ENCODE measurements at places on chromosomes 2 and 18.

GRCh38 chr2:172253190-172254052 lies 150.7 kb upstream of the DLX2 start:
- DNase-seq: no peak

DNA sequence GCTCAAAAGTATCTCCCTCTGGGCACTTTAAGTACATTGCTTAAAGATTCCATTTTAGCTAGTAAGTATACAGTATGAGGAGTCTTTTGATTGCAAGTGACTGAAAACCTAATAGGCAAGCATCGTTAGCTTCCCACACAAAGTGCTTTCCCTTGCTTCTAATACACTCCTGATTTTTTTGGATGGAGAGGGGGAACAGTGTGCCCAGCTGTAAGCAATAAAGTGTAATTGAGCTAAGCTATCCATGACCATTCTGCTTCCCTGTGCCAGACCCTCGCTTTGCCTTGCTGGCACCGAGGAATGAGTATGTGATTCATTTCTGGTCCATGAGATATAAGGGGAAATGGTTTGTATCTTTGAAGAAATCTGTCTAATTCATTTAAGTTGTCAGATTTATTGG lies 3.8 kb upstream of the ZNF24 start:
- DNase-seq: no peak

DNA sequence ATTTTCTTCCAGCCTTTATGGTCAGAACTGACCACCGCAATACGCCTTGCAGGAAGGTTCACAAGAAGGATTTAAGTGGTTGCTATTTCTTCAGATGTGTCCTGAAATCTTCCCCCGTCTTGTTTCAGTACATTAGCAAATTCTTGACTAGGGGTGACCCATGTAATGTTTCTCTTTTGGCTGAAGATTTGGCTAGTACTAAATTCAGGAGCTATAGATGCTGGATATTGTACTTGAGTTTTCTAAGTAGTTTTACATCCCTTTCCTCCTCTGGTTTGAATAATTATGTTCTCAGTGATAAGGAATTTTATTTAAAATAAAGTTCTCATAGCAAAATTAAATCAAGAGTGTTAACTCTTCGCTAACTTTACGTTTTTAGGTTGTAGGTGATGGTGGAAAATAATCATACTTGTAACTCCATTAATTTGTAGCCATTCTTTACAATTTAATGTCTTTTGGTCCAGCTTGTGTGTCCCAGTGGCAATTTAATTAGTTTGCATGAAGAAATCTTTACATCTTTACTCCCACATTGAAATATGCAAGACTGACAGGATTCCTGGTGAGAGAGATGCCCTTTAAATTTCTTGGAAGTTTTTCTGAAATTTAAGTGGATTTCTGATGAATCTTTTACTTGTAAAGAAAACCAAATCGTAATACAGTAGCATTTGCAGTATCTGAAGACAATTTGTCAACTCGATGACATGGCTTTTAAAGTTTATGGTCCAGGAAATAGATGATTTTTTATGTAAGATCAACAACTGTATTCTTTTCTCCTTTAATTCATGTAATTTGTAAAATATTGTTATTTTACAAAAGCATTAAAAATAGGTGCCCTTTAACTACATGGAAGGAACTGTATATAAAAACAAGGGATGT lies 2.8 kb downstream of the PHLPP1 start:
- no peak for DNase-seq

GRCh38 chr2:10477443-10478297 lies 29.5 kb upstream of the ODC1 start:
- DNase-seq: peak; percentile 46

GRCh38 chr2:225100856-225101294 lies 58.6 kb upstream of the DOCK10 start:
- no peak for DNase-seq

DNA sequence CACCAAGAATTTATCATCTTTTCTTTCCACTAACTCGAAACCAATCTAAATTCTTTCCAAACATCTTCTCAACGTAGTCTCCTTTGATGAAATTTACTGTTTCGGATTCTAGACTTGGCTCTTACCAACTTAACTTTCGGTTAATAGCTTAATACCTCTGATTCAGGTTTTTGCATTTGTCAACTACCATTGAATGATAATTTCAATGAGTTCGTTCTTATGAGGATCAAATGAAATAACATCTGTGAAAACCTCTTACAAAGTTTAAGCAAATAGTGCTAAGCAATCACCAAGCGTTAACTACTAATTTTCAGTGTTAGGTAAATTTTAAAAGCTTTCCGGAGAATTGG lies 593 bp upstream of the NRBP1 start:
- no peak for DNase-seq

GRCh38 chr2:169361706-169362117 lies 622 bp downstream of the LRP2 start:
- no peak for DNase-seq

GRCh38 chr18:27278131-27278530 lies 93.0 kb upstream of the CHST9 start:
- DNase-seq: no peak

GRCh38 chr2:86298411-86299390 lies 38.7 kb downstream of the REEP1 start:
- no peak for DNase-seq

- no peak for DNase-seq
Observed at GRCh38 chr2:232456296-232457120, 555 bp downstream of the ALPI start.

DNA sequence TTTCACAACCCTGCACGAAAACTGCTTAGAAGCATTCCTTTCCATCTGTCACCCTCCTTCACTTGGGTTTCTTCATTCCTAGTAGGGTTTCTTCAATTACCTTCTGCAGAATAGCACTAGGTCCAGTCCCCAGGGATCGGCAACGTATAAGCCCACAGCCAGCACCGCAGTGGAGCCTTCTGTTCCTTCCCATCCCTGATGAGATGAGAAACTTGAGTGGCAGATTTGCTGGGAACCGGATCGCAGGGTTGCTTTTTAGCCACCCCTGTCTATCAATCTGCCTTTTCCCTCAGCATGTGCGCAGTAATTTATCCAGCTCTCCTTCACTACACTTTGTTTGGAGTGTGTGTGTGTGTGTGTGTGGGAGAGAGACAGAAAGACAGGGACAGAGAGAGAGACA lies 94.2 kb downstream of the CD8B2 start:
- no peak for DNase-seq

DNA sequence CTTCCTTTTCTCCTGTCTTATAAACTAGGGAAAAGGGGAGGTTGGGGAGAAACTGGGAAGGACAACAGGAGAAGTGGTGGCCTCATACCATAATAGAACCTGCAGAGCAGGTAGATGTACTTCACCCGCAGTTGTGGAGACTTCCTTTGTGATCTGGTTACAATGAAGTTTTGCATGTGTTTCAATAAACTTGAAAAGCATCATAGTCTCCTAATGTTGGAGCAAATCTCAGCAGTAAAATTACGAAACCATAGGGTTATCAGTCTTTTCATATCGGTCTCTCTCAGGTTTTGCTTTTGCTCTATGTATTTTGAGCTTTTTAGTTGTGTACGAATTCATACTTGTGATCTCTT lies 30.5 kb downstream of the ANO7 start:
- DNase-seq: no peak

DNA sequence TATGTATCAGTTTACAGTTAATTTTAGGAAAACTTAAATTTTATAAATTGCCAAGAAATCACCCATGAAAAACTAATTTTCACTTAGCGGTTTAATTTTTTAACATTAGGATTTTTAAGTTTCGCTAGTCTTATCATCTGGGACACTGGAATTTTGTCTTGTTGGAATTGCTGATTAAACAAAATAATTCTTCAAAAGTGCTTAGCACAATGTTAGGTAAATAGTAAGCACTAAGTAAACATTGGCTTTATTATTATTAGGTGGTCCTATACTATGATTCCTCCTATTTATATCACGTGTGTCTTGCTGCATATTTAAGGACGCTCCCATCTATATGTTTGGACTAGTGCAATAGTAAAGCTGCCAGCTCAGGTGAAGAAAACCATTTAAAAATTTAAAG lies 54.6 kb upstream of the MAP4K3 start:
- no peak for DNase-seq

- peak; percentile 53 for DNase-seq
Observed at GRCh38 chr2:238127165-238128060, 11.1 kb upstream of the KLHL30 start.

- DNase-seq: no peak
Observed at GRCh38 chr2:15806801-15807417, 133.4 kb upstream of the MYCN start.

GRCh38 chr2:86518481-86518880 lies 44.8 kb downstream of the CHMP3 start:
- no peak for DNase-seq

DNA sequence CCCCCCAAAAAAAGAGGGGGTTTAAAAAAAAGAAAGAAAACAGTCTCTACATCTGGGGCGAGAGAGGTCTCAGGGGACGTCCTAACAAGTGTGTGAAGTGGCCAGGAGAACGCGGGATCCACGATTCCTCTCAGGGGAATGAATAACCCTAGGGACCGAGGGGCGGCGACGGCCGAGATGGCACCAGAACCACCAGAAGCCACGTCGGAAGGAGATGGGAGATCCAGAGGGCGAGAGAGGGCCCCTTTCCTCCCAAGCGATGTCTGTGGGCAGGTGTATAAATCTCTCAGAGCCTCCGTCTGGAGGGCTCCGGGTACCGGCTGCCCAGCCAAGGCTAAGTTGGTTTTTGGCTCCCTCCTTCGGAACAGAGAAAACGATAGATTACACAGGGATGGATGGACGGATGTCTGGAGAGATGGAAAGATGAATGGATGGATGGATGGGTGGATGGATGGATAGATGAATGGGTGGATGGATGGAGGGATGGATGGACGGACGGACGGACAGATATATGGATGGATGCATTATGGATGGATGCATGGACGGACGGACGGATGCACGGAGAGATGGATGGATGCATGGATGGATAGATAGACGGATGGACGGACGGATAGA lies 1.7 kb downstream of the EPHA4 start:
- DNase-seq: peak; percentile 24

- DNase-seq: no peak
Observed at GRCh38 chr2:62743506-62743905, 38.0 kb downstream of the EHBP1 start.

DNA sequence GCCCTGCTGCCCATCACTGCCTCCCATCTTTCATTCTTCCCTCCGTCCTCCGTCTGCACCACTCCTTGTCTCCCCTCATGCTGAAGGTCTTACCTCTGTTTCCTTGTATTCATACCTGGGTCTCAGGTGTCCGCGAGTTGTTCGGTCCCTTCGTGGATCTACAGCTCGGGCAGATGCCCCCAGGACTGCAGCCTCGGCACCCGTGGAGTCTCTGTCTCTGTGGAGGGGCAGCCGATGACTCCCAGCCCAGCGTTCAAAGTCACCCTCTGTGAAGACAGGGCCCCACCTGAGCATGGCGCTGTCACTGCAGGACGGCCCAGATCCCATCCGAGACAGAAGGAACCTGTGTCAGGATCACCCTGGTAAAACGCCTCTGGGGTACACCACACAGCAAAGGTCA lies 480.0 kb upstream of the SALL3 start:
- no peak for DNase-seq

DNA sequence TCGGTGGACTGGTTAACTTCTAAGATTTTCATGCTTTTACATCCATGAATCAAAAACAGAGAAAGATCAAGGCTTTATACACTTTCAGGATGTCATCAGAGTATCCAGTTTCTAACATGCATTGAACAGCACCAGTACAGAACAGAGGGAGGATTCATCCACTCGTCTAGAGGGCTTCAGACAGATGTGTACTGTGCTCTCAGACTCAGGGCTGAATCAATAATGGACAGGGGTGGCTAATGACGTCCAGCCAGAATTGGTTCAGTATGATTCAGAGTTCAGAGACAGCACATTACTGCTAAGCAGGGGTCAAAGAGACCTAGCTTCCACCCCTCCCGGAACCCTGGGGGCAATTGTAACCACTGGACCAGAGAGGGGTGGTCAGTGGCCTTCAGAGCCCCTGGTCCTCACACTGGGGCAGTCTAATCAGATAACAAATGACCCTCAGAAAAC lies 37.3 kb downstream of the RNU4ATAC start:
- no peak for DNase-seq

GRCh38 chr2:215435280-215435869 lies 493 bp downstream of the FN1 start:
- peak; percentile 51 for DNase-seq

- DNase-seq: no peak
Observed at GRCh38 chr2:189163889-189164288, 15.7 kb downstream of the COL5A2 start.

DNA sequence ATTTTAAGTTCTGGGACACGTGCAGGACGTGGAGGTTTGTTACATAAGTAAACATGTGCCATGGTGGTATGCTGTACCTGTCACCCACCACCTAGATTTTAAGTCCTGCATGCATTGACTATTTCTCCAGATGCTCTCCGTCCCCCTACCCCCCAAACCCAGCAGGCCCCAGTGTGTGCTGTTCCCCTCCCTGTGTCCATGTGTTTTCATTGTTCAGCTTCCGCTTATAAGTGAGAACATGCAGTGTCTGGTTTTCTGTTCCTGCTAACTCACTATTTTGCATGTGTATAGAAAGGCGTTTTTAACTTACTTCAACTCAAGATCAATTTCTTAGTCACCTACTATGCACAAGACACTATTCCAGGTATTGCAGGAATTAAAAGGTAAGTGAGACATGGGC lies 128.0 kb downstream of the PLCL1 start:
- DNase-seq: no peak

GRCh38 chr18:51437280-51438271 lies 240.1 kb upstream of the MEX3C start:
- no peak for DNase-seq

GRCh38 chr2:174485788-174486562 lies 854 bp downstream of the GPR155 start:
- DNase-seq: peak; percentile 41

GRCh38 chr2:187461294-187462261 lies 13.5 kb upstream of the CALCRL start:
- DNase-seq: no peak

DNA sequence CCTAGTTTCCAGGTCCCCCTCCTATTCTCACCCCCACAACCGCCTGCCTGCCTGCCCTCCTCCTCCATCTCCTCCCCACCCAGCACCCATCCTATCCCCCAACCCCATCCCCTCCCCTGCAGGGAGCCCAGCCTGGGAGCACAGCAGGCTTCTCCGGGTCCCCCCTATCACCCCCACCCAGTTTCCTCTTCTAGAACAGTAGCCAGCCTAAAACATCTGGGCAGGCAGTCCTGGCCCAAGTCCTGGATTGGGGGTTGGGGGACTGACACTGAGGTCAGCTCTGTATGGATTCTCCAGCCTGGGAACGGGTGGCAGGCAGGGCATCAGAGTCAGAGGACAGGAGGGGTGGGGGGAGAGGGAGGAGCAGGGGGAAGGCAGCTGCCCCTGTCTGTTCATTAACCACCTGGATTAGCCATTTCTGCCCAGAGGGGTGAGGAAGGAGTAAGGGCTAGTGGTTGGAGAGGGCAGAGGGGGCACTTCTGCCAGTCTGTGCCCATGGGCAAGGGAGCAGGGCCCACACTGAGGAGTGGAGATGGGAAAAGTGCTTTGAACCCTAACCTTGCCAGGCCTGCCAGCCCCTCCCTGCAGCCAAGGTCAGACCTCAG lies 60.0 kb downstream of the TNS1 start:
- no peak for DNase-seq

DNA sequence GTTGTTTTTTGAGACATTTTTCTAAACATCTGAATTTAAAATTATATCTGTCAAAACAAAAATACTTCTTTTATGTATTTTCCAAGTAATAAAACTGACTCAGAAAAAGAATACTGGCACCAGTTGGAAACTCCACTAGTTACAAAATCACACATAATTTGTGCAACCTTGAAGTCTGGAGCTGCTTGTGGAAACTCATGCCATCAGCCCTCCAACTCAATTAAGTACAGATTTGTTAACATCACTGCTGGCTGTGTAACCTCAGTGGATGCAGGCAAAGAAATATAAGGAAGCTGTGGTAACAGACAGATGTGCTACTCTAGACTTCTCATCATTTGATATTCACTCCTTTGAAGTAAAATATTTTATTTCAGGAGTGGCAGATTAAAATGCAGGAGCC lies 30.0 kb upstream of the RAPH1 start:
- no peak for DNase-seq
